GM23248 (cell line): ENCODE measurements at places on chromosomes 5 and 9. TPM values are rescaled to one million over a fixed set of nuclear protein-coding genes. Genes with fewer than 3 reads are reported as not detected.

DNA sequence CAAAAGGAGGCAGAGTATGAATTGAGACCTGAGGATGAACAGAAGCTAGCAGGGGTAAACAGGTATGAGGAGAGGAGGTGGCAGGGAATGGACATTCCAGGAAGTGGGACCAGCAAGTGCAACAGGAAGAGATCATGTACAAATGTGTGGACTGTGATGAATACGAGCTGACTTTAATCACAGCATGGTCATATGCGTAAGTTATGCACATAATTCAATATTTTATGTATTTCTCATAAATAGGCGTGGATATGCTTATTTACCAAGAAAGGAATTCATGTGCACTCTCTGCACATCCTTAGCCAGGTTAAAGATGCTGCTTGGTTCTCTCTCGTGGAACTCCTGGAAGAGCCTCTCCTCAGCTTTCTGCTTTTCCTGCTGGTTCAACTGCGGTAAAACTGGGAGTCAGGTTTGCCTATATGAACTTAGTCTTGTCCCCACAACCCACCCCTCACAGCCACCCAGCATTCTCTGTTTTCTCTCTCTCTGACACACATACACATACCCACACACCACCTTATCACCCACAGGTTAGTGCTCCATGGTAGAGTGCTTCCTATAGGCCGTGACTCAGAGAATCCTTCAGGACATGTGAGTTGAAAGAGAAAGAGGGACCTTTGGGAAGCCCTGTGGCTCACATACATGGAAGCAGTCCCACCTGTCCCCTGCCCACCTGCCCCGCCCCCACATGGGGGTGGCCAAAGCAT lies 35.7 kb downstream of the TRPC7 start:
- H3K27ac ChIP-seq = no peak overlapping the region
- no peak for DNase-seq
- H3K27me3 ChIP-seq = 0 out of 2 replicates have a peak, but pooled peaks cover 7% of the 10 kb centered on the region
- H3K4me1 ChIP-seq = no peaks in the 10 kb centered on the region

- no peak overlapping the region for H3K4me3 ChIP-seq
- DNase-seq = peak; percentile 1
- H3K27me3 ChIP-seq = no peaks in the 10 kb centered on the region
- H3K4me1 ChIP-seq = no peaks in the 10 kb centered on the region
- no peak overlapping the region for H3K27ac ChIP-seq
- no peaks in the 10 kb centered on the region for H3K36me3 ChIP-seq
These were observed 614.1 kb downstream of the PTPRD start for GRCh38 chr9:9998491-9999287.

DNA sequence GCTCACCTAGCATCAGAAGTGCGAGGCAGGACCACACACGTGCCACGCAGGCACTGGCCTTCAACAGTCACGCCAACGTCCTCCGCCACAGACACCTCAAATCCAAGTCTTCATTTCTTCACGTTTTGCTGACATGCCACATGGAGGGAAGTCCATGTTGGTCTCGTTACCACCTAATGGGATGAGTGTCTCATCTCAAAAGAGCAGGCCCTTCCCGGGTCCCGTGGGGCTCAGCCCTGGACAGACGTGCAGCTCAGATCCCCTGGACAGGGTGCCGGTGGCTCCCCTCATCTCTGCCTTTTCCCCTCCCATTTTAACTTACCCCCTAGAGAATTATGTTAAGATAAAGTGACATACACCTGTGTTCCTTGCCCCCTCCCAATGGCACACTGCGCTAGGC lies 76.8 kb downstream of the MRPL36 start:
- H3K36me3 ChIP-seq = no peaks in the 10 kb centered on the region
- no peak for DNase-seq
- H3K27ac ChIP-seq = no peak overlapping the region
- H3K4me3 ChIP-seq = no peak overlapping the region
- no peaks in the 10 kb centered on the region for H3K4me1 ChIP-seq

DNA sequence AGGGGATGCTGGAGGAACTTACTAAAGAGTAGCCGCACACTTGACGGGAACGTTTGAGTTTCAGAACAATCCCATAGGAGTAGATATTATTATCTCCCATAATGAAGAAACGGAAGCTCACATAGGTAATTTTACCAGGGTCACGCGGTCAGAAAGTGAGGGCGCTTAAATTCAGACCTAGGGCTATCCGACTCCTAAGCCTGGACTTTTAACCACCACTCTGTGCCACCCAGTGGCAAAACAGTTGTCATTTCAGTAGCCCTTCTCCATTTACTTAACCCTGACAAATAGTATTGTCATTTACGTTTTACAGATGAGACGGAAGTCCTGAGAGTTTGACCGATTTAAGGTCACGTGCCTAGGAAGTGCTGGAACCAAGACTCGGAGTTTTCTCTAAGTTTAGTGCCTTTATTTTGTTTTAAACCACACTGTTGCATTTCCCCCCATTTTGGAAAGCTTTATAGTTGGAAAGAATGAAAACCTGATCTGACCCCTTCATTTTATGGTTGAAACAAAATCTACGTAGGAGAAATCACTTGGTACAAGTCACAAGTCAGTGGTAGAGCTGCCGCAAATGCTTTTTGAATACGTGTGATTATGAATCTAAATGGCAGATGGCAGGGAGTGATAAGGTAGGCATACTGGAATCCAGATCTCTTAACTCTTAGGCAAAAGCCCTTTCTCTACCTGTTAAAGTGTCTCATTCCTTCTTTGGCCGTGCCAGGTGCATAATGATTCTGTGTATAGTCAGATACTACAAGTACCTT lies 650 bp downstream of the MRRF start:
- H3K36me3 ChIP-seq = peaks cover 3% of the 10 kb centered on the region; the same call in 1 of the 2 replicates
- H3K4me1 ChIP-seq = peaks cover 23% of the 10 kb centered on the region
- H3K4me3 ChIP-seq = peak overlapping the region; percentile 97

- no peaks in the 10 kb centered on the region for H3K27me3 ChIP-seq
- H3K36me3 ChIP-seq = no peaks in the 10 kb centered on the region
- H3K27ac ChIP-seq = peak overlapping the region; percentile 76
- peak overlapping the region; percentile 96 for H3K4me3 ChIP-seq
- H3K4me1 ChIP-seq = peaks cover 61% of the 10 kb centered on the region
These were observed 972 bp downstream of the PDGFRB start for GRCh38 chr5:150154618-150155128.

- no peak for DNase-seq
- H3K27ac ChIP-seq = no peak overlapping the region
- H3K27me3 ChIP-seq = no peaks in the 10 kb centered on the region
- no peaks in the 10 kb centered on the region for H3K36me3 ChIP-seq
- H3K4me1 ChIP-seq = no peaks in the 10 kb centered on the region
- no peak overlapping the region for H3K4me3 ChIP-seq
These were observed 307.2 kb downstream of the HTR1A start for GRCh38 chr5:63655043-63655442.

GRCh38 chr5:128487041-128487440 lies 51.0 kb downstream of the FBN2 start:
- DNase-seq = peak; percentile 22
- no peaks in the 10 kb centered on the region for H3K27me3 ChIP-seq
- no peaks in the 10 kb centered on the region for H3K36me3 ChIP-seq
- H3K4me1 ChIP-seq = no peaks in the 10 kb centered on the region

DNA sequence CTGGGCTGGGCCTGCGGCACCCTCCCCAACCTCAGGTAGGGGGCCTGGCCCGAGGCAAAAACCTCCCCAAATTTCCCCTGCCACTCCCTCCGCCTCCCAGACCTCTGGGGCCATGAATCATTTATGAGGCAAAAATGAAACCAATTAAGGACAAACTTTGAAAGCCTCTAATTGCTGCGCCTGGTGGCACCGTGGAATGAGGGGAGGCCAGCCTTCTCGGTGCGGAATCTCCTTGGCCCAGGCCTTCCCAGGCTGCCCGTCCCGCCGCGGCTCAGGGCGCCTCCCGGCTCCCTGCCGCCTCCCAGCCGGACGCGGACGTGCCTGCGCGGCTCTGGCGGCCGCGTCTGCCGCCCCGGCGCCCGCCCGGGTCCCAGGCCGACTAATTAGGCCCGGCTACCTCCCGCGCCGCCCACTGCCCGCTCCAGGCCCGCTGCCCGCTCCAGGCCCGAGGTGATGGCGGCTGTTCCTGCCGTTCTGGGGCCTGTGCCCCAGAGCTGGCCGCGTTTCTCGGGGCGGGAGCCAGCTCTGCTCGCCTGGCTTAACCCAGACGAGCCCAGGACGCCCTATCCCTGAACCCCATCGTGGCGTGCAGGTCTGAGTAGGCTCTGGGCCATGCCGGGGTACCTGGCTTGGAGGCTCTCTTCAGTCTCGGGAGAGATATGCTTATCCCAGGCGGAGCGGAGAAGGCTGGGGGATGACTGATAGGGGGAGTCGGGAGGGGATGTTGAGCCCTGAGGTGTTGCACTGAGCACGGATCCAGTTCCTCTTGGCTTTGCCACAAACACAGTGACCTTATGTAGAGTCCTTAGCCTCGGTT lies 20.1 kb downstream of the CXXC5 start:
- H3K4me3 ChIP-seq = peak overlapping the region; percentile 64
- no peaks in the 10 kb centered on the region for H3K27me3 ChIP-seq
- peak; percentile 72 for DNase-seq
- peaks cover 25% of the 10 kb centered on the region for H3K4me1 ChIP-seq
- no peaks in the 10 kb centered on the region for H3K36me3 ChIP-seq

DNA sequence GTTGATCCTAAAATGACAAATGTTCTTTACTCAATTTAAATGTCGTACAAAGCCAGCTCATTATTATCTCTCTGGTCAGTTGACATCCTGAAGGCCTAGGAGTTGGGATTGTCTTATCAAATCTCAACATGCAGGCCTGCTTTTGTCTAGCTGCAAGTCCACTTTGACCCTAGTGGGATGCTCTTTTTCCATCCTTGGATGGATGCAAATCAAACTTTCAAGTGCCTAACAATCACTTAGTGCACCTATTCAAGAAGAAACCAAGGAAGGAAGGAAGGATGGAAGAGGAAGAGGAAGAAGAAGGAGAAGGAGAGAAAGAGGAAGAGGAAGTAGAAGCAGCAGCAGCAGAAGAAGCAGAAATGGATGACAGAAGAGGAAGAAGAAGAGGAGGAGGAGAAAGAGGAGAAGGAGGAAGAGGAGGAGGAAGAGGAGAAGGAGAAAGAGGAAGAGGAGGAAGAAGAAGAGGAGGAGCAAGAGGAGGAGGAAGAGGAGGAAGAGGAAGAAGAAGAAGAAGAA lies 109.6 kb downstream of the PIK3R1 start:
- no peak overlapping the region for H3K27ac ChIP-seq
- no peaks in the 10 kb centered on the region for H3K27me3 ChIP-seq
- no peaks in the 10 kb centered on the region for H3K36me3 ChIP-seq
- H3K4me3 ChIP-seq = no peak overlapping the region

DNA sequence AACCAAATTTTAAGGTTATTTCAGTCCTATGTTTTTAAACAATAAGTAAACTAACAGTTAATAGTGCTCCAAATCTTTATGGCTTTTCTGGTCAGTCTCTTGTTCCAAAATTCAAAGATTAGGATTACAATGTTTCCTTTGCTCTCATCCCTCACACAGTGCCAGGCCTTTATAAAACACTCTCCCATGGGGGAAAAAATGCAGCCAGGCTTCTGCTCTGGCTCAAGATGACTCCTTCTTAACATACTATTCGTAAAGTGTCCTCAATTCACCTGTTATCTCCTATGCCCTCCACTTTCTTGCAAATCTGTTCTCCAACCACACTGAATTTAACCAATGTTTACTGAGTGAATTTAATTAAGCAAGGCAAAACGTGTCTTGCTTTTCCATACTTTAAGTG lies 1.4 kb downstream of the CEP120 start:
- H3K27me3 ChIP-seq = no peaks in the 10 kb centered on the region
- peaks cover 5% of the 10 kb centered on the region for H3K4me1 ChIP-seq
- H3K27ac ChIP-seq = no peak overlapping the region
- H3K36me3 ChIP-seq = 0 out of 2 replicates have a peak, but pooled peaks cover 3% of the 10 kb centered on the region
- peak overlapping the region; percentile 93 for H3K4me3 ChIP-seq

DNA sequence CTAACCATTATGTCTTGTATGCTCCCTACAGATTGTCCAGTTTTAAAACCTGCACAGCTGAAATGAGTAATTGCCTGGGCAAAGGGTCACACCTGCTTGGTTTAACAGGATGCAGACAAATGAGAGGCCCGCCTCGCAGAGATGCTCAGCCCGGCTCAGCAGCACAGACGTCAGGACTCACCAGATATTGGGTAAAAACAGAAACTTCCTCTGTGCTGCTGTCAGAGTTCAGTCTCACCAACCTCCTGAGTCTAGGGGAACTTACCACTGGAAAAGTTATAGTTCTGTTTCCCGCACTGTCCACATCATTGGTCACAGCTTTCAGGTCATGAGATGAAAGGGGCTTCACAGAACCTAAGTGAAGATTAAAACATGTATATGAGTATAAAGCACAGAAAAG lies 152.5 kb downstream of the ESM1 start:
- no peak overlapping the region for H3K4me3 ChIP-seq
- H3K27me3 ChIP-seq = no peaks in the 10 kb centered on the region
- DNase-seq = no peak
- H3K36me3 ChIP-seq = no peaks in the 10 kb centered on the region

GRCh38 chr9:97944612-97945011 lies 6.6 kb upstream of the HEMGN start:
- H3K27ac ChIP-seq = no peak overlapping the region
- no peak overlapping the region for H3K4me3 ChIP-seq
- DNase-seq = no peak
- H3K4me1 ChIP-seq = no peaks in the 10 kb centered on the region
- H3K36me3 ChIP-seq = no peaks in the 10 kb centered on the region

GRCh38 chr9:108784998-108785397 lies 70.8 kb downstream of the ACTL7B start:
- peak; percentile 82 for DNase-seq
- H3K4me3 ChIP-seq = no peak overlapping the region
- peaks cover 27% of the 10 kb centered on the region for H3K4me1 ChIP-seq

DNA sequence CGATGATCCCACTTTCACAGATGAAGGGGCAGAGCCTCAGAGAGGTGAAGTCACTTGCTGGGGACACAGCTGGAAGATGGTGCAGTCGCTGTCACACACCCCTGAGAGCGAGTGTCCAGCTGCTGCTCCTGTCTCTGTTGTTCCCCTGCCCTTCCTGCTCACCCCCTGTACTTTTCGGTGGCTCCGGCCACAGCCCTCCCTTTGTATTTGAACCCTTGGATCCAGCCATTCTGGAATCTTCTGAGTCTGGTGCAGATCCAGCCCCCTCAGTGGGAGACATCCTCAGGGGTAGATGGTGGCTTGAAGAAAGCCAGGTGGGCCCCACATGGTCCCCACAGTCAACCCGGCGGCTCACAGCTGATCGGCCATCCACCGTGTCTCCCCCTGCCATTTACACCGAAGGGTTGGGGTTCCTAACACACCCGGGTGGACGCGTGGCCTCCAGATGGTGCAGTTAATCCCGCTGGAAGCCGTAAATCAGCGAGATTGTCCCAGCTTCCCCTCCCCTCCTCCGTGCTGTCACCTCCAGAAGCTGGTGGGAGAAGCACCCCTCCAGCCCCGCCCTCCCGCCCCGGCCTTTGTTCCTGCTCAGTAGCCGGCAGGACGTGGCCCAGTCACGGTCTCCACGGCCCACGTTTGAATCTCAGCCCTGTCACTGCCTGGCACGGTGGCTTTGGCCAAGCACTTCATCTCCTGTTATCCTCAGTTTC lies 204.8 kb downstream of the C9orf50 start:
- H3K27ac ChIP-seq = no peak overlapping the region
- H3K36me3 ChIP-seq = no peaks in the 10 kb centered on the region
- H3K4me3 ChIP-seq = no peak overlapping the region

Gene CDC23
- 29.1 and 30.5 TPM in 2 replicates for total RNA-seq

Gene CCDC192
- total RNA-seq = not detected in 2 replicates

Gene ANKRD20A1
- not detected in 2 replicates for total RNA-seq

Gene HEMGN
- total RNA-seq = not detected in 2 replicates
